Activated T-cell treated with anti-CD3 and anti-CD28 coated beads, Interleukin-2, amount 50 U/mL, for 4 hours (primary cell): ENCODE measurements at places on chromosomes 6 and 20. TPM values are rescaled to one million over a fixed set of nuclear protein-coding genes. Genes with fewer than 3 reads are reported as not detected.

GRCh38 chr6:98033617-98034016 lies 750.6 kb upstream of the MMS22L start:
- no peak for DNase-seq

DNA sequence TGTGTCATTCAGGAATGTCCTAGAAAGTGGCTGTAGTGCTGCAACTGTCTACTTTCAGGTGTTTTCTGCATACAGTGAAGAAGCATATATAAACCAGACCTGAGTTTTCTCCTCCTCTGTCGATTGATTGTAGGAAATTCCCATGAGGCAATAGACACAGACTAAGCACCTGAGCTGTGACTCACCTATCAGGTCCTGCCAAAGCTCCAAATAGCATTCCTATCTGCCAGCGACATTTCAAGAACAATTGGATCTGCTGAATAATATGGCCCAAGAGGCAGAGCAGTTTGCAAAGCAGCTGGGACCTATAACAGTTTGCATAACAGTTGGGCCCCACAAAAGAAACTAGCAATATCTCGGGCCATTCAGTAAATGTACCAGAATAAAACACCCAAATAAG lies 360.4 kb downstream of the HAO1 start:
- DNase-seq = no peak

- no peak for DNase-seq
Measured at GRCh38 chr20:6055981-6056569, 2.2 kb upstream of the LRRN4 start.

The ZNF322 gene
- total RNA-seq = 8.2 TPM

DNA sequence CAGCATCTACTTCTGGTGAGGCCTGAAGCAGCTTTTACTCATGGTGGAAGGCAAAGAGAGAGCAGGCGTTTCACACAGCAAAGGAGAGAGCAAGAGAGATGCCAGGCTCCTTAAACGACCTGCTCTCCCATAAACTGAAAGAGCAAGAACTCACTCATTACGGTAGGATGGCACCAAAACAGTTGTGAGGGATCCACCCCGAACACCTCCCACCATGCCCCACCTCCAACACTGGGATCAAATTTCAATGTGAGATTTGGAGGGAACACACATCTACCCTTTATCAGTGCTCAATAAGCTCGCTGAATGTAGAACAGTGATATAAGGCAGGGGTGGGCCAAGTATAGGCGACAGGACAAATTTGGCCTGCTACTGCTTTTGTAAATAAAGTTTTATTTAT lies 244.6 kb downstream of the ESR1 start:
- DNase-seq = no peak

- no peak for DNase-seq
Measured at GRCh38 chr6:130929036-130929678, 102.0 kb downstream of the SMLR1 start.

- no peak for DNase-seq
Measured at GRCh38 chr20:28562510-28562898, 2695.0 kb upstream of the DEFB115 start.

GRCh38 chr6:73079611-73079955 lies 145.7 kb downstream of the KHDC1L start:
- DNase-seq = no peak

DNA sequence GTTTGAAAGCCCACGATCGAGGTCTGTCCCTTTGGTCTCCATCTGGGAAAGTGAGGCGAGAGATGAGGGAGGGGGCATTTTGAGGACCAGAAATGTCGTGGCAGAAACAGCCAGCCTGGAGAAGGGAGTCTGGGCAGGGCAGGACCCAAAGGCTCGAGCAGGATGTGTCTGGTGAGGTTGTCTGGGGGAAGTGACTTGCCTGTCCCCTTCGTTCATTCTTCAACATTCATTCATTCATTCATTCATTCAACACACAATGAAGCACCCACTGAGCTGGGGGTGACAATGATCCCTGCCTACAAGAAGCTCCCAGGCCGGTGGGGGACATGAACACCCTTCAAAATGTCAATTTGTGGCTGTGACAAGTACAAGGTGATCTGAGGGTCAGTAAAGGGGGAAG lies 80.5 kb downstream of the CEBPB start:
- DNase-seq = no peak

GRCh38 chr6:4743062-4743461 lies 33.1 kb upstream of the CDYL start:
- no peak for DNase-seq

The ELOVL4 gene
- 0.51 TPM for total RNA-seq

The NOTCH4 gene
- 0.58 TPM for total RNA-seq

GRCh38 chr20:37042986-37043972 lies 52.5 kb downstream of the RBL1 start:
- DNase-seq = no peak

DNA sequence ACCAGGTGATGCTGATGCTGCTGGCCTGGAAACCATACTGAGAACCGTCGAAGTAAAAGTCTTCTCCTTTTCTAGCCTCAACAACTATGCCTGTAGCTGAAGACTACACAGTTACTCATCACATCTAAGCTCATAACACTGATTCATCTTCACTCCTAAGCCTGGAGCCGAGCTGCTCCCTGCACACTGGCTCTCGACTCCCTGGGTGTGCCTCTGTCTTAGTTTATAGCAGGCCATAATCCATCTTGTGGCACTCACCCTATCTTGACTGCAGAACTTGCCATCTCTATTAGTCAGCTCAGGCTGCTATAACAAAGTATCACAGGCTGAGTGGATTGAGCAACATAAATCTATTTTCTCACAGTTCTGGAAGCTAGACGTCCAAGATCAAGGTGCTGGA lies 191.0 kb downstream of the UNC5CL start:
- DNase-seq = no peak

- no peak for DNase-seq
Measured at GRCh38 chr6:87653074-87653962, 48.7 kb downstream of the AKIRIN2 start.

The OPRM1 gene
- not detected for total RNA-seq

DNA sequence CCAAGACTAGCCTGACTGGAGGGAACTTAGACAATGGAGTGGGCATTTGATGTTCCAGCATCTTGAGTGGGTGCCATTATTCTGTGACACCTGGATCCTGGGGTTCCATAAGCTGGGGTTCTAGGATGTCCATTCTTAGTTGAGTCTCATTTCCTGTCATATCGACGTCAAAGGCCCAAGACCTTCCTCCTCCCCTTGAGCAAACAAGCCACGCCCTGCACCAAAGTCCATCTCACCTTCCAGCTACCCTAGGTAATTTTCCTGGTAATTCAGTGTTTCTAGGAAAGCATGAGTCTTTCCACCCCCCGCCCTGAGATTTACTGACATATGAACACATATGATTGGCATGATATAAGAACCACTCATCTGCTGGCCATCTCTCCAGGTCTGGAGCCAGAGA lies at the start of gene TRIM40:
TSS of gene TRIM40 (plus strand) at position 384 of the 400 bp plus-strand sequence. CDS start 897 bp downstream, outside the sequence.
- no peak for DNase-seq

GRCh38 chr6:170464524-170464979 lies 88.6 kb downstream of the PSMB1 start:
- DNase-seq = no peak

GRCh38 chr6:20554326-20554725 lies 20.1 kb downstream of the CDKAL1 start:
- no peak for DNase-seq

- DNase-seq = no peak
Measured at GRCh38 chr20:34615477-34615876, 57.0 kb downstream of the MAP1LC3A start.

DNA sequence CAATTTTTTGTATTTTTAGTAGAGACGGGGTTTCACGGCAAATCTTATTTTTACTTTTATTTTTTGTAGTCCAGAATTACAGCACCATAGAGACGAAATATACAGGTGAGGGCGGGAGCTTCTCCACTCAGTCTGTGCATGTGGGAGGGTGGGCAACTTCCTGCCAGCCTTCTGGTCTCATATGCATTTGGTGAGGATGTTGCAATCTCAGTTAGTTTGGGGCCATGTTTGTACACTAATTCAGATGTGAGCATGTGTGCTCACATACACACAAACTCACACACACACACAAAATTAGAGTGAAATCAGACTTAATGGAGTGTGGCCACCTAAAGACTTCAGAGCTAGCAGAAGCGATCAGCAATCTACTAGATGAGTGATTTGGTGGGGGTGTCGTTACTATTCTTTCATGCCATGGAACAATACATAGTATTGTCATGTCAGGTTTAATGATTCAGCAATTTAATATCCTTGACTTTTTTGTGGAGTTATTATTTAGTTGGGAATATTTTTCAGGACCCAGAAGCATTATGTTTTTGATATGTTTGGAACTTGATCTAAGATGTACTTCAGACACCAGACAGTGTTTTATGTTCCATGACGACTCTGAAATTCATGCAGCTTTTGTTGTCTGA lies 78.0 kb upstream of the BMP2 start:
- DNase-seq = no peak

GRCh38 chr6:150610584-150610983 lies 10.9 kb downstream of the PLEKHG1 start:
- no peak for DNase-seq

GRCh38 chr6:124522335-124522734 lies 439.9 kb upstream of the RNF217 start:
- no peak for DNase-seq

GRCh38 chr6:14354919-14355572 lies 237.5 kb downstream of the CD83 start:
- DNase-seq = peak; percentile 20

GRCh38 chr6:136235233-136235564 lies 14.9 kb downstream of the MTFR2 start:
- no peak for DNase-seq

- no peak for DNase-seq
Measured at GRCh38 chr6:150547502-150548222, 52.0 kb upstream of the PLEKHG1 start.

DNA sequence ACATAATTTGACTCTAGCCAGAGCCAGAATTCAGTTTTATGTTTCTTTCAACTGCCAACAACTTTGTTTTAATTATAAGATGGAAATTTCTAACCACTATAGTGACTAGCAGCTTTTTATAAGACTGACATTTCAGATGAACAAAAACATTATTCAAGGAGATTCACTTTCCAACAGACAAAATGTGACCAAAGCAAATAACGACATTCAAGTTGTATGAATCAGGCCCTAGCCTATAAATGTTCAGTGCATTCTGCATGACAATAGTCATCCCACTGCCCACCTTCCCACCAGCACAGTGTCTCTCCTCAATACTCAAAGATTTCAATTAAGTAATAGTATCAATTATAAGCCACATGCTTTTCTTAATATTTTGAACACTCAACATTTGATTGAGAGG lies 200.7 kb downstream of the KHDC1L start:
- no peak for DNase-seq

DNA sequence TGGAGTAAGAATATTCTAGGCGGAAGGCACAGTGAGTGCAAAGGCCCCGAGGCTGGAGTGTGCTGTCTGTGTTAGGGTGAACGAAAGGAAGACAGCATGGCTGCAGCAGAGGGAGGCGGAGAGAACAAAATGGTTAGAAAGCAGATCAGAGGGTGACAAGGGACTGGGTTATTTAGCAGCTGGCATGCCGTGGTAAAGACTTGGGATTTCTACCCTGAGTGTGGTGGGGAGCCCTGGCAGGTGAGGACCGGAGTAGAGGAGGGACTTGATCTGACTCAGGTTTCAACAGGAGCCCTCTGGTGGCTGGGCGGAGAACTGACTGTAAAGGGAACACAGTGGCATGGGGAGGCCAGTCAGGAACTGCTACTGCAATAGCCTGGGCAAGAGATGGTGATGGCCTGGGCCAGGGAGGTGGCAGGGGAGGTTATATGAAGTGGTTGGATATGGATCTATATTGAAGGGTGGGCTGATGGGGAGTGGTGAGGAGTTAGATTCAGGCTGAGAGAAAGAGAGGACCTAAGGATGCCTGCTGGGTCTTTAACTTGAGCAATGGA lies 38.0 kb downstream of the PIM1 start:
- peak; percentile 90 for DNase-seq

DNA sequence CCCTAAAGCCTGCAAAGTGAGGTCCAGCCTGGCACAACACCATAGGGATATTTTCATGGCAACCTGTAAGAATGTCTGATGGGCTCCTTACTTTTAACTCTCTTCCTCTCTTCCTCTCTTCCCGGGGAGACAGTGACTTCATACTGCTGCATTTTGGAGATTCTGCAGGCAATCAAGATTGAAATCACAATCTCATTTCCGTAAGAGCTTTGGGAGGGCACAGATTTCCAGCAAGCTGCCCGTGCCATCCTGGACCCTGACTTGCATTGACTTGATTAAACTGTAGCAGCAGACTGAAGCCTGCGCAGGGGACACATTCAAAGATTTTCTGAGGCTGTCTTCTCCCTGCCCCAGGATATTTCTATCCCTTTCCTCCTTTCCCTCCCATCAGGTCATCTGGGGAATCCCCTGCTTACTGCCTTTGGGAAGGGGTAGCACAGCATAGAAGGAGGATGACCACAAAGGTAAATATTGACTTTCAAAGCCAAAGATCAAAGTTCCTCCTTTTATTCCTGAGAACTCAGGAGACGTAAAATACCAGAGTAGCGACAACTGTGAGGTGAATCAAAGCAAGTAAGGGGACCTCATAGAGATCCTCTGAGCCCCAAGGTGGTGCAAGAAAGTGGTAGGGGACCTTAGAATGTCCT lies 504.0 kb upstream of the ARID1B start:
- no peak for DNase-seq

- DNase-seq = no peak
Measured at GRCh38 chr6:26355366-26355765, 9.6 kb upstream of the BTN3A2 start.

- DNase-seq = no peak
Measured at GRCh38 chr6:6402591-6402990, 82.1 kb upstream of the F13A1 start.

The SLC4A11 gene
- 3.1 TPM for total RNA-seq

- DNase-seq = no peak
Measured at GRCh38 chr20:19781235-19781634, 23.2 kb downstream of the RIN2 start.
